ENCODE measurements at places on chromosomes 5 and 9. TPM values are rescaled to one million over a fixed set of nuclear protein-coding genes. Genes with fewer than 3 reads are reported as not detected.

The SHISAL2B gene
- total RNA-seq: not detected

GRCh38 chr5:32559921-32560320 lies 25.4 kb upstream of the SUB1 start:
- H3K36me3 ChIP-seq: no peaks in the 10 kb centered on the region
- no peaks in the 10 kb centered on the region for H3K4me1 ChIP-seq
- H3K27ac ChIP-seq: no peak overlapping the region
- no peak overlapping the region for H3K4me3 ChIP-seq
- no peaks in the 10 kb centered on the region for H3K27me3 ChIP-seq
- no peak for DNase-seq

GRCh38 chr9:107033966-107034365 lies 171.0 kb downstream of the ZNF462 start:
- H3K4me3 ChIP-seq: no peak overlapping the region
- no peak for DNase-seq

DNA sequence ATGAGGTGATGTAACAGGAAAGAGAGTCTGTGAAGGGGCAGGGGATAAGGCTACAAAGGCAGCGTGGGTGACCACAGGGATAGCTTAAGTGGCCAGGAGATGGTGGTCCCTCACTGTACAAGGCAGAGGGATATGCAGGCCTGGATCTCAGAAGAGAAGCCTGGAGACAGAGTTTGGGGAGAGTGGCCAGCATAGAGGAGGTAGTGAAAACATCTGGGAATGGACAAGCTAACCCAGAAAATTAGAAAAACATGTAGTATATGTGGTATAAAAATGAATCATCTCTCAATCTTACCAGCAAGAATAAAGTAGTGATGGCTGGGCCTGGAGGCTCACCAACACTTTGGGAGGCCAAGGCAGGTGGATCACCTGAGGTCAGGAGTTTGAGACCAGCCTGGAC lies 349.2 kb upstream of the KLF4 start:
- no peaks in the 10 kb centered on the region for H3K27me3 ChIP-seq
- H3K36me3 ChIP-seq: no peaks in the 10 kb centered on the region

GRCh38 chr9:37514999-37515398 lies 29.3 kb downstream of the POLR1E start:
- H3K4me1 ChIP-seq: no peaks in the 10 kb centered on the region
- peaks cover 24% of the 10 kb centered on the region for H3K36me3 ChIP-seq
- H3K27me3 ChIP-seq: no peaks in the 10 kb centered on the region
- no peak overlapping the region for H3K4me3 ChIP-seq
- H3K27ac ChIP-seq: no peak overlapping the region

The PCDHA7 gene
- total RNA-seq: 0.55 TPM

Data from sigmoid colon (tissue), 7 donors.